ENCODE measurements at places on chromosomes 2 and 18.

DNA sequence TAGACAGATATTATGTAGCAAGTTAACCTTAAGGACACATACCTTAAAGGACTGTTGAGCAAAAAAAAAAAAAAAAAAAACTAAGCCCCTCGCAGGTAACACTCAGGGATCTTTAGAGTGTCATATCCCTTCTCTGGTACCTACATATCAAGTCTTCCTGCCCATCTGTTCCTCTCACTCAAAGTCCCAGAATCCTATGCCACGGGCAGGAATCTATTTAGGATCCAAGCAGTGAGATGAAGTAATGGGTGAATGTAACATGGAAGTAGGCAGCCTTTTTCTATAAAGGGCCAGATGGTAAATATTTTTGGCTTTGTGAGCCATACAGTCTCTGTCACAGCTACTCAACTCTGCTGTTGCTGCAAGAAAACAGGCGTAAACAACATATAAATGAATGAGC lies 496.7 kb downstream of the STK39 start:
- no peak for DNase-seq

- DNase-seq: no peak
Observed at GRCh38 chr2:67561457-67561965, 164.4 kb downstream of the ETAA1 start.

GRCh38 chr2:136434251-136434715 lies 316.3 kb upstream of the CXCR4 start:
- no peak for DNase-seq

GRCh38 chr2:56107502-56108220 lies 76.1 kb upstream of the CCDC85A start:
- DNase-seq: no peak

- no peak for DNase-seq
Observed at GRCh38 chr2:19224011-19224410, 134.4 kb downstream of the OSR1 start.
